Esophagus muscularis mucosa (tissue), 4 donors: ENCODE measurements at places on chromosomes 11 and 22.

DNA sequence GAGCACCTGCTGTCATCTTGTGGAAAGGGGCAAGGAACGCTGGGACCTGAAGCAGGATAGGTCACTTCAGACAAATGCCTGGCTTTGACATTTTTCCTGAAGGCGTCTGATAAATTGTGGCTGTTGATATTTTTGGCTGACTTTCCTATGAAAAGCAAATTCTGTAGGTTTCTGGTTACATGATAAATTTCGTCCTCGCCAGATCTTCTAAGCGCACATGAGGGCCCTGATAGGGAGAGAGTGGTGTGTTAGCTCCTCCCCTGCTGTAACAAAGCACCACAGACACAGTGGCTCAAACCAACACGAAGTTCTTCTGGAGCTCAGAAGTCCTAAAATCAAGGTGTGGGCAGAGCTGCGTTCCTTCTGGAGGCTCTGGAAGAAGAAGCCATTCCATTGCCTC, 19.6 kb downstream of the APOL4 start:
- DNase-seq = no peak

DNA sequence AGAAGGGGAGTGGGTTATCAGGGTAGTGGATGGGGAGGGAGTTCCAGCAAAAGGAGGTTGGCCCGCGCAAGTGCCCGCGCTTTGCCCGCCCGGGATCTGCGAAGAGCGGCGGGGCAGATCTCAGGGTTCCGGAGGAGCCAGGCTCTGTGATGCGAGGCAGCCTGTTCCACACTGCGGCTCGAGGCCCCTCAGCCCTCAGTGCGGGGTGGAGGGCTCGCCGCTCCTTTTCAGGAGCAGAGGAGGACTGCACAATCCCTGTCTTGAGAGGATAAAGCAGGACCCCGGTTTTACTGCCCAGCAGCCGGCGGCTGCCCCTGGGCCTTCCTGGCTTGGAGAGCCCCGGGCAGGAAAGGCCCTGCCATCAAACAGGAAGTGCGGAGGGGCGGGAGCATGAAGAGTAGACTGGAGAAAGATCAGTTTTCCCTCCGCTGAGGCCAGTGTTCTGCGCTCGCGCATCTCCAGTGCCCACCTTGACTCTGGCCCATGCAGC, 6.2 kb downstream of the SLC6A5 start:
- no peak for DNase-seq

DNA sequence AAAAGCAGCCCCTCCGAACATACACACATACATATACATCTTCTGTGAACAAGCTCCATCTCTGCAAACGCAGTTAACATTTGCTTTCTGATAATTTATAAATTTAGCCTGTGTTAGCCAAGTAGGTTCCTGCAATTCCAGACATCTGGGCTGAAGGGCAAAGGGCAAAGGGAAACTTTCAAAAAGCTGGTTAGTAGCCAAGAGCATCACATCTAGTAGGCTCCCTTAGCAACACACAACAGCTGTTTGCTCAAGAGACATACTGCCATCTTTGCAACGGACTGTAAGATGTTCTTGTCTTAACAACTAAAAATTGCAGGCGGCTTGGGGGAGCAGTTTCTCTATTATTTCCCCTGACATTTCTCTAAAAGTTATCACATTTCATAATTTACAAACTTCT, 134.9 kb downstream of the RBFOX2 start:
- DNase-seq = no peak

- DNase-seq = no peak
Observed at GRCh38 chr11:26330262-26330661, 1.7 kb upstream of the ANO3 start.

GRCh38 chr11:13784855-13785254, 116.4 kb downstream of the FAR1 start:
- peak; percentile 82 for DNase-seq

DNA sequence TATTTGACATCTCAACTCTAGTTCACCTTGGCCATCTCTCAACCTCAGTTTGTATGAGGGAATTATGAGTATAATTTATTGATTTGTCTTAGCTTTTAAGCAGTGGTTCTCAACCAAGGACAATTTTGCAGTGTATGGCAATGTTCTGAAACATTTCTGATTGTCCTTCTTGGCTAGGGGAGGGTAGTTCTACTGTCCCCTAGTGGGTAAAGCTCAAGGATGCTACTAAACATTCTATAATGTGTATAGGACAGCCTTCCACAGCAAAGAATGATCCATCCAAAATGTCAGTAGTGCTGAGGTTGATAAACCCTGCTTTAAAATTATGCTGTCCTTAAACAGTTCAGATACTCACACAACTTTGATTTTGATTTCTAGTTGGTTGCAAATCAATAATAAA, 78.1 kb upstream of the ALKBH3 start:
- DNase-seq = no peak

DNA sequence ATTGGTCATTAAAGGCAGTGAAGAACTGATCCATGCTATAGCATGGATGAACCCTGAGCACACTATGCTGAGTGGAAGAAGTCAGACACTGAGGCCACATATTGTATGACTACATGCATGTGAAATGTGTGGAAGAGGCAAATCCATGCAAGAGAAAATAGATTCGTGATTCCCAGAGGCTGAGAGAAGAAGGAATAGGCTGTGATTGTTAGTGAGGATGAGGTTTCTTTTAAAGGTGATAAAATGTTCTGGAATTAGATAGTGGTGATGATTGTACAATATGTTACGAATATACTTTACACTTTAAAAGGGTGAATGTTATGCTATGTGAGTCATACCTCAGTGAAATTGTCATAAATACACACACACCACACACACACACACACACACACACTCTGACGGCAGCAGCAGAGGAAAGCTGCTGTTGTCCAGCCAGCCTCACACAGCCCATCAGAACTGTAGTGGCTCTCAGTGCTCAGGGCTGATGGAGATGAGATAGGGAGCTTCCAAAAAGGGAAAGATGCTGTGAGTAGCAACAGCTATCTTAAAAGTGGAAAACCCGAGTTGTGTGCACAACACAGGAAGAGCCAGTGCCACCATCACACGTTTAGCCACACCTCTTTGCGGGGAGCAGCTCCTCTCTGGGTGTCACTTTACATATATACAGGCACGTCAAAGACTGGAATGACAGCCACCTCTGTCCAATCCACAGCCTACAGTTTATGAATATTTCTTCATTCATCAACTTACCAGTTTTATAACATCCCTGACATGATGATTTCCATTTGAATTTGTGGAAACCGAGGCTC, 153.0 kb downstream of the SPATA19 start:
- DNase-seq = peak; percentile 85

- peak; percentile 95 for DNase-seq
Observed at GRCh38 chr22:27113211-27113635, 455.8 kb downstream of the MIAT start.

DNA sequence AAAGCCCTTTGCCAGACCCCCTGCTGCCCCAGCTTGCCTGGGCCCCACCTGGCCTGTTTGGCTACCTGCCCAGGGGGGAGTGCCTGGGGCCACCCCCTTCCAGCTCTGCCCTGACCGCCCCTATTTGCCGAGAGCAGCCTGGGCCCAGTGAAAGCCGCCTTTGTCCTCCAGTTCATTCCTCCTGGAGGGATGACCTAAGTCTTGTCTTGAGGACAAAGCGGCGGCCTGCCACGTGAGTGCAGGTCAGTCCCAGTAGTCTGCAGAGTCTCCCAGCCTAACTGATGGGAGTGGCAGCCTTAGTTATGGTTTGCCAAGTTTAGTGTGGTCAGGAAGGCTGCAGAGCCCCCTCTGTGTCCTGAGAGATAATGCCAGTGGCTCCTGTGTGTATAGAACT, 115.9 kb upstream of the CRYBB3 start:
- DNase-seq = no peak

DNA sequence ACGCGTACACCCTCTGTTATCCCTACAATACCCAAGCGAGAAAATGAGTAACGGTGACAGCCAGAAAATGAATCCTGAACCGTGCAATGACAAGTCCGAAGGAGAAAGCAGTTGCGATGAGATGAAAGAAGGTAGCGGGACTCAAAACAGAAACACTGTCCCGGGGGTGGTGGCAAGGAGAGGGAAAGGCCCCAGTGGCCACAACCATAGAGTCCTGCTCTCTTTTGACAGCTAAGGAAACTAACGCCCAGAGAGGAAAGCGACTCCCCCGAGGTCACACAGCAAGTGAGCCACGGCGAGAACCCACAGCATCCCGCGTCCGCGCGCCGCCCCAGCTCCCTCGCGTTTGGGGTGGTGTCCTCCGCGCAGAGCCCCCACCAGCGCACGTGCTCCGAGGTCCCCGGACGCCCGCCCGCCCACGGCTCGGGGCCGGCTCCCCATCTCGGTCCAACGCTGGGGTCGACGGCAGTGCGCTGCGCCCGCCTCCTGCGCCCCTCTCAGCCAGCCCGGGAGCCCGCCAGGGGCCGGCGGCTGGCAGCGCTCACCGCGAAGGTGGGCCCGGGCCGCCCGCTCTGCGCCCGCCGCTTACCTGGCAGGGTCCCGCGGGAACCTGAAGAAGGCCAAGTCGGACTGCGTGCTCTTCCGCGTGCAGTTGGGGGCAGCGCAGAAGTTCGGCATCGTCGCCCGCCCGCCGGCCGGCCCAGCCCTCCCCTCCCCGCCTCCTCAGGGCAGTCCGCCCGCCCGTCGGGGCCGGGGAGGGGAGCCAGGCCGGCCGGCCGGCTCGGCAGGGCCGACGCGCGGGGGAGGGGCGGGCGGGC, 564 bp downstream of the THAP12 start:
- DNase-seq = no peak

GRCh38 chr11:69362315-69362714, 68.4 kb downstream of the MYEOV start:
- DNase-seq = no peak

DNA sequence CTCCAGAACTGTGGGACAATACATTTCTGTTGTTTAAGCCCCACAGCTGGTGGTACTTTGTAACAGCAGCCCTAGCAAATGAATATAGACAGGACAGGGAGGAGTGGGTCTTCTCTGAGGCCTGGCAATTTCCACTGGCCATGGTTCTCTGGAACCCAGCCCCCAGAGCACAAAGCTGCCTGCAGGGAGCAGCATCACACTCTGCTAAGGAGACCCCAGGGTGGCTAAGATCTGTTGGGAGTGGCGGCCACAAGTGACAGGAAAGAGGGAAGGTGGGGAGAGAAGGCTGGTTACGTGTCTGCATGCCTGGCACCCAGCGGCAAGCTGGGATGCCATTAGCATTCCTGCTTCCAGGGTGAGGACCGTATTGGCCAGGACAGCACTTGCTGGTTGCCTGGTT, 211.9 kb downstream of the ST3GAL4 start:
- DNase-seq = no peak

- no peak for DNase-seq
Observed at GRCh38 chr11:66322732-66323427, 6.0 kb upstream of the CD248 start.

DNA sequence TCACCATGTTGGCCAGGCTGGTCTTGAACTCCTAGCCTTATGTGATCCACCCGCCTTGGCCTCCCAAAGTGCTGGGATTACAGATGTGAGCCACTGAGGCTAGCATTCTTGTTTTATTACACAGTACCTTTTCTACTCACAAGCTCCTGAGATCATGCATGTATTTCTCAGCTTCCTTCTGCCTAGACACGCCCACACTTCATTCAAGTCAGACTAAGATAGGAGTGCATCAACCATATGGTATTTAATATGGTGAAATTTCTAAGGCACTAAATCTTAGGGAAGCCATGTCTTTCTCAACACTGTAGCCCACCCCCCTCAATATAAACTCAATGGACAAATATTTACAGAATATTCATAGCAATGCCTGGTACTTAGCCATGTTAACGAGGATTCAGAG, 62.1 kb downstream of the SLC25A17 start:
- DNase-seq = no peak

DNA sequence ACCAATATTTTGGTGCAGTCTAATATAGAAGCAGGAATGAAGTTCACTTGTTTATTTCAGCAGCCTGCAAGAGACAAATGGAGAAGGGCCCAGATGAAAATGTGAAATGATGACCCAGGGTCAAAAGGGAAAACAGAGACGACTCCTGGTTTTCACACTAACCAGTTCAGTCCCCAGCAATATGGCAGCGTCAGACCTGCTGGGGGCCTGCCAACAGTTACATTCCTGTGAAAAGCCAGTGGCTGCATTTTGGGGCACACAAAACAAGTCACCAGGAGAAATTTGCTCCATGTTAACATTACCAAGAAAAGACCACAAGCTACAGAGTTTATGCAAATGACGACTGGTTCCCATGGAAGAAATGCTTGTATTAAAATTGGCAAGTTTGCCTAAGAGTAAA, 80.2 kb downstream of the CCDC34 start:
- no peak for DNase-seq

GRCh38 chr11:8788616-8789015, 106.0 kb downstream of the RPL27A start:
- no peak for DNase-seq

DNA sequence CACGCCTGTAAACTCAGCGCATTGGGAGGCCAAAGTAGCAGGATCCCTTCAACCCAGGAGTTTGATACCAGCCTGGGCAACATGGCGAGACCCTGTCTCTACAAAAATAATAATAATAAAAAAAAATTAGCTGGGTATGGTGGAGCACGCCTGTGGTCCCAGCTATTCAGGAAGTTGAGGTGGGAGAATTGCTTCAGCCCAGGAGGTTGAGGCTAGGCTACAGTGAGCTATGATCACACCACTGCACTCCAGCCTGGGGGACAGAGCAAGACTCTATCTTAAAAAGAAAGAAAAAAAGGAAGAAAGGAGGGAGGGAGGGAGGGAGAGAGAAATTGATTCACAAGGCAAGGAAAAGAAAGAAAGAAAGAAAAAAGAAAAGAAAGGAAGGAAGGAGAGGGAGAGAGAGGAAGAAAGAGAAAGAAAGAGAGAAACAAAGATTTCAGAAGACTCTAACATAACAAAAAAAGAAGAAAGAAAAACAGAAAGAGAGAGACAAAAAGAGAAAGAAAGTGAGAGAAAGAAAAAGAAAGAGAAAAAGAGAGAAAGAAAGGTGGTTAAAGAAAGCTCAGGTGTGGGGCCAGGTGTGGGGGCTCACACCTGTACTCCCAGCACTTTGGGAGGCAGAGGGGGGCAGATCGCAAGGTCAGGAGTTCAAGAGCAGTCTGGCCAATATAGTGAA, 37.3 kb upstream of the MYH9 start:
- no peak for DNase-seq

DNA sequence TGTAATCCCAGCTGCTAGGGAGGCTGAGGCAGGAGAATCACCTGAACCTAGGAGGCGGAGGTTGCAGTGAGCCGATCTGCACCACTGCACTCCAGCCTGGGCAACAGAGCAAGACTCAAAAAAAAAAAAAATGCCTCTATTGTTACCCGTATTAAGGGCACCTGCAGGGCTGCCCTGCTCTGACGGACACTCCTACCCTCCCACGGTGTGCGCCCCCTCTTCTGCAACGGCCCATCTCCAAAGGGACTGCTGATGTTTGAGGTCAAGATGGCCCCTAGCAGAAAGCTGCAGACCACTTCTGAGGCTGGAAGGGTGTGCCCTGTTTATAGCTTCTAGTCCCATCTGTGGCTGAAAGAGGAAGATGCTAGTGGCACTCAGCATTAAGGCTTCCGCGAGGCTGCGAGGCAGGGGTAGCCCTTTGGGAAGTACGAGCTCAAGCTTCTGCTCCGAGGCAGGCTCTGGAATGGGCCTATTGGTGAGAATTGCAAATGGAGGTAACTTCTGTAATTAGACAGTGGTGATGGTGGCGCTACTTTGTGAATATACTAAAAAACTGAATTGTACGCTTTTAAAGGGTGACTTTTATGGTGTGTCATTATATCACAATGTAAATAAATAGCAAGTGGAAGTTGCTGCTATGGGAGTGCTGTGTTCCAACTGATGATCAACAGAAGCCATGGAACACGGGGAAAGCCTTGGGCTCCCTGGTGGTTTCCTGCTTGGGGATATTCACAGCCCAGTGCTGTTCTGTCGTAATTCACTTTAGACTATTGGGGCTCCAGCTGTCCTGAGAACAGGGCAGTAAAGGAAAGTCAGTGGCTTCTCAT, 24.3 kb downstream of the ARFGAP2 start:
- no peak for DNase-seq
